Adrenal gland (tissue), 19 donors: ENCODE measurements at places on chromosomes 7 and 10. TPM values are rescaled to one million over a fixed set of nuclear protein-coding genes. Genes with fewer than 3 reads are reported as not detected.

The PROSER2 gene
- 1.9 TPM for total RNA-seq

The BMPER gene
- total RNA-seq, result not detected

The CDH23 gene
- 5.6 TPM for total RNA-seq

The TRPV6 gene
- under 0.01 TPM for total RNA-seq

The TMEM140 gene
- total RNA-seq, result 10.9 TPM

The SEMA3A gene
- total RNA-seq, result 0.69 TPM

The CLDN4 gene
- 0.18 TPM for total RNA-seq

The PAX4 gene
- not detected for total RNA-seq

GRCh38 chr7:30975256-30975899, 11.6 kb downstream of the GHRHR start:
- no peaks in the 10 kb centered on the region for H3K36me3 ChIP-seq
- H3K27me3 ChIP-seq, result peaks cover 3% of the 10 kb centered on the region
- DNase-seq, result no peak
- no peak overlapping the region for H3K27ac ChIP-seq
- H3K4me3 ChIP-seq, result no peak overlapping the region

GRCh38 chr7:4712281-4713182, 30.4 kb downstream of the FOXK1 start:
- H3K27ac ChIP-seq, result no peak overlapping the region
- H3K36me3 ChIP-seq, result no peaks in the 10 kb centered on the region
- no peaks in the 10 kb centered on the region for H3K27me3 ChIP-seq
- H3K4me3 ChIP-seq, result no peak overlapping the region
- peaks cover 44% of the 10 kb centered on the region for H3K4me1 ChIP-seq

DNA sequence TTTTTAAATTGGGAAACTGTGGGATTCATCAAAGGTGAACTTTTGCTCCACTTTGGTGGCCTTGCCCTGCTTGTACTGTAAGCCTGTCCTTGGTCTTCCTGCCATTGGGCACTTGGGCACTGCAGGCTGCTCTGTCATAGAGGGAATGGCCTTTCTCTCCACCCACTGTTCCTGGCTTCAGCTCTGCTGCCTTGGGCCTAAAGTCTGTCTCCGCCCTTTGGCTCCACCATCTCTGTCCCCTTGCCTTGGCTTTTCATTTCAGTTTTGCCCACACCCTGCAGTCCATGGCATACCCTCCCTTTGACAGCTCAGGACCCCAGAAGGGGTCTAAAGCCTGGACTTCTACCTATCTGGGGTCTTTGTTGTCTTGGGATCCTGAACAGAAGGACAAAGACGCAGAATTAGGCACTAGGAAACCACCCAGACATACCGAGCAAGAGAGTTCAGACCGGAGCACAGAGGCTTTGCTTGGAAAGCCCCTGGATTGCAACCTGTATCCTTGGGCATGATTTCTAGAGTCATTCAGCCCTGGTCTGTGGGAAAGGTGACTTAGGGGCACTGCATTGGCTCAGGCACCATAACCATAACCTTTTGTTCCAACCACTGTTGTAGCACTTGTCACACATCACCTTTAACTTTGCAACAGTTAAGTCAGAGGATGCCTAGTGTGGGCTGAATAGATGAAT, 5.2 kb upstream of the ARHGAP22 start:
- H3K27ac ChIP-seq, result no peak overlapping the region
- H3K36me3 ChIP-seq, result no peaks in the 10 kb centered on the region
- no peaks in the 10 kb centered on the region for H3K4me1 ChIP-seq

GRCh38 chr10:45000752-45001380, at the start of gene ZNF22:
Gene ZNF22 (plus strand): TSS chr10:45000923. CDS start chr10:45003369, 2,446 bp downstream.
- peaks cover 10% of the 10 kb centered on the region for H3K4me1 ChIP-seq
- peak within 1 kb of the TSS; percentile 98 for H3K27ac ChIP-seq
- H3K4me3 ChIP-seq, result peak within 1 kb of the TSS; percentile 80
- H3K36me3 ChIP-seq, result no peaks in the 10 kb centered on the region
- H3K27me3 ChIP-seq, result no peaks in the 10 kb centered on the region

DNA sequence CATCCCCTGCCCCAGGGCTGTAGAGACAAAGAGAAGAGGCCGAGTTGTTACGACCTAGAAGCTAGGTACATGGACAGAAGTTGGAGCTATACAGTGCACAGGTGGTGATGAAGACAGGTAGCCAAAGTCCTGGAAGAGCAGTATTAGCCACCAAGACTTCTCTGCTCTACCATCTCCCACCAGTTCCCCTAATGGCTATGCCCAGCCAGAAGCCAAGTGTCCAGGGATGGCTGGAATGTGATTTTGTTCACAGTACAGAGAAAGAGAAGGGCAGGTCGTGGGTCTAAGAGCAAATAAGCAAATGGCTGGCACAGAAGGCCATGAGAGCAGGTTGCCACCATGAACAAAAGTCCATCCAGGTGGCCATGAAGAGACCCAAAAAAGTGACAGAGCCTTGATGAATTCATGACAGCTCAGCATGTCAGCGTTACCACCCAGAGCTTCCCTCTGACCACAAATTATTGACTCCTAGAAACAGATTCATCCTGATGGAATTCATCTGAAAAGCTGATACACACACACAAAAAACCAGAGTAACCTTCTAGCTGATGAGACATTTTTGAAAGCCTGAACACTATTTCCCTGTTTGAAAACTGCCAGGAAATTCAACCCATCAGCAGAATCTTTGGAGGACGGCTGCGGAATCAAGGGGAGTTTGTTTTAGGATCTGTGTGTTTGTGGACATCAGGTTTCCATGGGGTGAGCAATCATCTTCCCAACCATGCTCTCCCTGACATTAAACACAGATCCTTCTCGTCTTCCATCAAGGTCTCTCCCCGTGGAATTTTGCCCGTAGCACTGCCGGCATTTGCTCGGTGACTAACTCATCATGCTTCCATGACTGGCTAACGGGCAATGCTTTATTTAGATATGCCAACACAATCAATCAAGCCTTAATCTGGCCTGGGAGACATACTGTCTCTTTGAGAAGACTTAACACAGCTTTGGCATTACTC, 906.7 kb upstream of the AUTS2 start:
- H3K4me3 ChIP-seq, result no peak overlapping the region
- H3K27ac ChIP-seq, result no peak overlapping the region
- H3K27me3 ChIP-seq, result no peaks in the 10 kb centered on the region
- peaks cover 3% of the 10 kb centered on the region for H3K4me1 ChIP-seq

- H3K4me3 ChIP-seq, result no peak overlapping the region
- peaks cover 11% of the 10 kb centered on the region for H3K27me3 ChIP-seq
- H3K4me1 ChIP-seq, result peaks cover 8% of the 10 kb centered on the region
- H3K27ac ChIP-seq, result no peak overlapping the region
- H3K36me3 ChIP-seq, result no peaks in the 10 kb centered on the region
- DNase-seq, result no peak
Measured at GRCh38 chr7:54769203-54769602, 10.2 kb upstream of the SEC61G start.

GRCh38 chr7:30475580-30475979, 3.0 kb downstream of the NOD1 start:
- peaks cover 58% of the 10 kb centered on the region for H3K4me1 ChIP-seq
- H3K27me3 ChIP-seq, result no peaks in the 10 kb centered on the region
- no peaks in the 10 kb centered on the region for H3K36me3 ChIP-seq

DNA sequence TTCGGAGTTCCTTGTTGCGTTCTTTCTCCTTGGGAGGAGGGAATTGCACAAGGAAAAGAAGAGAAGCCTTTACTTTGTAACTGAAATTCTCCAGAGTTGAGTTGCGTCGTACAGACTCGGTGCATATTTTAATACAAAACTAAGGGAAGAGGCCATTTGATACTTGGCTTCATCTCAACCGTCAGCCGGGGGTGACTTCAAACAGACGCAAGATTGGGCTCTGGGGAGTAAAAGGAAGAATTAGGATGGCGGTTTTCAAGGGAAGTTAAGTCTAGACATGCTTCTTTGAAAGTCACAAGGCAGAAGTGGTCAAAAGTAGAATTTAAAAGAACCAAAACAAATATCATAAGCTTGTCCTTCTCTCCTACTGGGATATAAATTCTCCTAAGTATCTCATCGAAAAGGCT, 1.6 kb downstream of the PRR15 start:
- no peaks in the 10 kb centered on the region for H3K36me3 ChIP-seq
- peak overlapping the region; percentile 41 for H3K27ac ChIP-seq
- H3K4me3 ChIP-seq, result peak overlapping the region; percentile 47
- H3K27me3 ChIP-seq, result peaks cover 18% of the 10 kb centered on the region
- no peak for DNase-seq
- H3K4me1 ChIP-seq, result peaks cover 5% of the 10 kb centered on the region

- no peak overlapping the region for H3K27ac ChIP-seq
- no peaks in the 10 kb centered on the region for H3K36me3 ChIP-seq
- no peaks in the 10 kb centered on the region for H3K4me1 ChIP-seq
Measured at GRCh38 chr10:2120746-2121145, 383.4 kb upstream of the ADARB2 start.

- no peaks in the 10 kb centered on the region for H3K36me3 ChIP-seq
- H3K4me1 ChIP-seq, result no peaks in the 10 kb centered on the region
- H3K4me3 ChIP-seq, result no peak overlapping the region
- no peak overlapping the region for H3K27ac ChIP-seq
- DNase-seq, result no peak
- H3K27me3 ChIP-seq, result no peaks in the 10 kb centered on the region
Measured at GRCh38 chr10:85864173-85864549, 502.4 kb downstream of the GRID1 start.

- no peak overlapping the region for H3K4me3 ChIP-seq
- H3K36me3 ChIP-seq, result no peaks in the 10 kb centered on the region
- no peaks in the 10 kb centered on the region for H3K27me3 ChIP-seq
- H3K4me1 ChIP-seq, result no peaks in the 10 kb centered on the region
Measured at GRCh38 chr7:116018731-116019130, 11.8 kb downstream of the TFEC start.

DNA sequence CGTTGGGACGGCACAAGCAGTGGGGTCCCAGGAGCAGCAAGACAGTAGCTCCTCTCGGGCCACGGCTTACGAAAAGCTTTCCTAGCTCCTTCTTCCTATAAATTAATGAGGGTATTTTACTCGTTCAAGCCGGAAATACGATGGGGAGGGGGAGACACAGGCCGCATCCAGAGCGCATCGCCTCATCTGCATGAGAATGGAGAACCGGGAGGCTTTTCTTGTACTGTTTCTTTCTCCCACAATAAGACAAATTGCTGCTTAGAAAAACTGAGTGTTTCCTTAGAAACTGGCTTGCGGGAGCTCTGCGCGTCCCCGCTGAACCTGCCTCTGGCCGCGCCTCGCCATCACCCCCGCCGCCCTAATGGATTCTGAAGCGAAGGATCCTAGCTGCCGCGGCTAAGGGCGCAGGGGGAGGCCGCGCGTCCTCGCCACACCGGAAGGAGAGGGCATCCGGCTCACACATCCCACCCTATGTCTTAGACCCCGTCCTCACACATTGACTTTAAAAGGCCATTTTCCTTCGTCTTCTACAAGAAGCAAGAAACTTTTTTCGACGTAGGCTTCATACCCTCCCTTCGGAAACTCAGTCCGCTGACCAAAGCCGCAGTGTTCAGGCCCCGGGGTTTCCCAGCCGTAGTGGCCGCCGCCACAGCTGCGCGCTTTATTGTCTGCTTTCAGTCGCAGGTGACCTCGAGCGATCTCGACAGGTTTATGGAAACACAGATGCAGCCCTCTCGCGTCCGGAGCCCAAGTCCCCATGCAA, 8.8 kb downstream of the NXPH1 start:
- H3K27ac ChIP-seq, result no peak overlapping the region
- H3K4me1 ChIP-seq, result no peaks in the 10 kb centered on the region
- H3K36me3 ChIP-seq, result no peaks in the 10 kb centered on the region

GRCh38 chr7:130141161-130141883, 63.9 kb downstream of the TMEM209 start:
- peak; percentile 87 for DNase-seq
- no peaks in the 10 kb centered on the region for H3K4me1 ChIP-seq
- H3K27me3 ChIP-seq, result no peaks in the 10 kb centered on the region
- H3K27ac ChIP-seq, result no peak overlapping the region
- no peaks in the 10 kb centered on the region for H3K36me3 ChIP-seq

DNA sequence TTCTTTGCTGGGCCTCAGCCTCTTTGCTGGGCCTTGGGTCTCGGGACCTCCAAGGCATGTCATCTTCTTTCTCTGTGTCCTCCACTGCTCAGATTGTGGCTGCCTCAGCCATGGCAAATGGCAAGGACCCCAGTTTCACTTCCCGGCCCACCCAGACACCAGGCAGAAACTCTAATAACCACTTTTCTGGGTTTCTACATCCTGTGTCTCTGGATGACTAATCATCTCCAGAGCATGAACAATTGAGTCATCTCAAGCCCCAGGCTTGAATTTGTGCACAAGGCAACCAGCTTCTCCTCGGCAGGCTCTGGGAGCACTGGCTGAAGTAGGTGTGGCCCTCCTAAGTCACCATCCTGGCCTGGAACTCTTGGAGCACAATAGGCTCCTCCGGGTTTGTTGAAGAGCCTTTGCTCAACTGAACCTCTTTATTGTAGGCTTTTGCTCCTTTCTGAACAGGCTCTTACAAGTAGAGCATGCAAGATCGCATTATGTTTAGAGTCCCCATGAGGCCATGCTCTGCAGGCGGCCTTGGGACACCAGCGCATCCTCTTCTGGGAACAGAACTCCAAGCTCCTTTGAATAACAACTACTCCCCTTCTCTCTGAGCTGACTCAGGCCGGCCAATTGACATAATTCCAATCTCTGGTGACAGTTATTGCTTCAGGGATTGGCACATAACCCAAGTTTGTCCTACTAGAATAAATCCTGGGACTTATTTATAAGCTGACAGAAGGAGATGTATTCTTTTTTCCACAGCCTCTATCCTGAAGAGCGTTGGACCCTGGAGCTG, 218.1 kb downstream of the WDR11 start:
- H3K27me3 ChIP-seq, result no peaks in the 10 kb centered on the region
- no peak overlapping the region for H3K27ac ChIP-seq
- no peak overlapping the region for H3K4me3 ChIP-seq
- no peaks in the 10 kb centered on the region for H3K4me1 ChIP-seq

DNA sequence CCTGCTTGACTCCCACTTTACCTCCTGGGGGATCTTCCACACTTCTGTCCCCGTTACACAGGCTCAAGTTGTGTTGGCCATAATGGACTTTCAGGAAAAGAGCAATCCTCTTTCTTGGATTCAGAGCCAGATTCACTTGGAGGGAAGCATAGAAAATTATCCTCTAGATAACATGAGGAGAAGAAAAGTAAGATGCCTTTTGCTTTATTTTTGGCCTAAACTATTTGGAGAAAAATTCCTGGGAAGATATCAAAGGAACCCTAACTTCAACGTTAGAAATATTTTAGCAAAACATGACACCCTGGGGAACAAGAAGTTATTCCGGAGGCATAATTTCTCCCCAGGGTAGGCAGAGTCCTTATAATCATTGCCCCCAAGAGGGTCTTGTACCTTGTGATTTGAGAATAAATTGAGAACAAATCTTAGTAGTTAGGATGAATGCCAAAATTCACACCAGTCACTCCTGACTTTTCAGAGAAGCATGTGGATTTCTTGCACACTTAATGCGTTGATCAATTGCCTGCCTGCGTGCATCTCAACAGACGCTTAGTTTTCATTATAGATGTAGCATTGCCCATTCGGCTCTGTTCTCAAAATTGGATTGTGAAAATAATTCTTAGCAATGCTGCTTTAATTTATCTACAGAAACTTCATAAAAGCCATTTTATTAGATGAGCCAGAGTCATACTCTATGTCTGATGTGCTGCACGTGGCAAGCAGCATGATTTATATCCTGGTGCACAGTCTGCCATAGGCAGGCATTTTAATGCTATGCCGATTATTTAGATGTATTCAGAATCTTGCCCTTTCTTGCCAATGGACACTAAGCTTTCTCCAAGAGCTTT, 224.4 kb downstream of the C7orf25 start:
- DNase-seq, result no peak
- no peaks in the 10 kb centered on the region for H3K36me3 ChIP-seq
- no peak overlapping the region for H3K4me3 ChIP-seq
- no peaks in the 10 kb centered on the region for H3K27me3 ChIP-seq
- H3K27ac ChIP-seq, result no peak overlapping the region

GRCh38 chr10:24952143-24952706, at the start of gene PRTFDC1:
Gene PRTFDC1 (minus strand): TSS chr10:24952606. CDS start chr10:24952575, 31 bp downstream.
- H3K36me3 ChIP-seq, result no peaks in the 10 kb centered on the region
- peak within 1 kb of the TSS; percentile 88 for H3K27ac ChIP-seq
- no peaks in the 10 kb centered on the region for H3K27me3 ChIP-seq
- H3K4me3 ChIP-seq, result no peak within 1 kb of the TSS
